Ascending aorta (tissue), 2 donors: ENCODE measurements at places on chromosomes 11 and 22. TPM values are rescaled to one million over a fixed set of nuclear protein-coding genes. Genes with fewer than 3 reads are reported as not detected.

Gene C11orf54
- 3.9 TPM for total RNA-seq

Gene SPDYC
- not detected for total RNA-seq

Gene OR2AG2
- 0.43 TPM for total RNA-seq

Gene SLC7A4
- total RNA-seq, result 20.4 TPM

Gene CD3G
- total RNA-seq, result not detected

Gene LMO1
- total RNA-seq, result not detected

Gene RIMBP3C
- not detected for total RNA-seq
